Activated gamma-delta T cell treated with anti-CD3 and anti-CD28 coated beads, Interleukin-2, amount 50 U/mL, for 16 hours (primary cell): ENCODE measurements at places on chromosomes 6 and 20.
A peak's percentile ranks its signal among the peaks of the same experiment; 100 is the strongest.

DNA sequence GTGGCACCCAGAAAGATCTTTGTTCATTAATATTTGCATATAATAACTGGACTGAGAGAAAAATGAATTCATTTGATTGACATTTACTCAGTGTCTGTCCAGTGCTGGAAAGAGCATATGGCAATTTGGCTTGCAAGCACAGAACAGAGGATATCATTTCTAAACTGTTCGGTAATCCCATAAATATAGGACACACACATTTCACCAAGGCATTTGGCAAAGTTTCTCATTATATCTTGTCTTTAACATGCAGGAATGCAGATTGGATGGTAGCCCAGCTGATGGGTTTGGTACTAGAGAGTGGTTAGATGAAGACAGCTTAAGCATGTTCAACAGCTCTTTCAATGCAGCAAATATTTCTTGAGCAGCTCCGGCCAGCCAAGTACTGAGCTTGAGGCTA, 259.2 kb downstream of the PRKN start:
- DNase-seq = no peak

- DNase-seq = peak; percentile 81
These were observed 138.0 kb downstream of the NFATC2 start for GRCh38 chr20:51404297-51405060.

GRCh38 chr6:170459451-170459850, 93.7 kb downstream of the PSMB1 start:
- DNase-seq = peak; percentile 31

- no peak for DNase-seq
These were observed 32.2 kb downstream of the KIF25 start for GRCh38 chr6:168029459-168030217.

- peak; percentile 24 for DNase-seq
These were observed 111.2 kb upstream of the BEND6 start for GRCh38 chr6:56843476-56844349.
